Femur (tissue), 1 donor: ENCODE measurements at places on chromosomes 1 and 21.
A peak's percentile ranks its signal among the peaks of the same experiment; 100 is the strongest.

DNA sequence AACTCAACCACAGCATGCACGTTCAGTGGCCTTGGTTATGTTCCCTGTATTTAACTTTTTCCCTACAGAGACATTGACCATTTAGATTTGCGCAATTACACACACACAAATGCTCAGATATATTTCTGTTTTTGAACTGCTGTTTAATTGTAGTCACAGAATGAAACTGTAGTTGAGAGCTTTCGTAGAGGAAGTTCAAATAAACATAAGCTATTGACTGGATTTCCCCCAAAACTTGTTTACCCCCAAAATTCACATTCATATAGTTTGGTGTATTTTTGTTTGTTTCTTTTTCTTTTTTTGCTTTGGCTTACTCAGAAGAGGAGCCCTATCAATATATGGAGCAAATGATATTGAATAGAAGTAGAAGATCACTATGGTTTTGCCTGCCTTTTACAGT, 921.0 kb downstream of the ADGRL2 start:
- DNase-seq, result no peak

DNA sequence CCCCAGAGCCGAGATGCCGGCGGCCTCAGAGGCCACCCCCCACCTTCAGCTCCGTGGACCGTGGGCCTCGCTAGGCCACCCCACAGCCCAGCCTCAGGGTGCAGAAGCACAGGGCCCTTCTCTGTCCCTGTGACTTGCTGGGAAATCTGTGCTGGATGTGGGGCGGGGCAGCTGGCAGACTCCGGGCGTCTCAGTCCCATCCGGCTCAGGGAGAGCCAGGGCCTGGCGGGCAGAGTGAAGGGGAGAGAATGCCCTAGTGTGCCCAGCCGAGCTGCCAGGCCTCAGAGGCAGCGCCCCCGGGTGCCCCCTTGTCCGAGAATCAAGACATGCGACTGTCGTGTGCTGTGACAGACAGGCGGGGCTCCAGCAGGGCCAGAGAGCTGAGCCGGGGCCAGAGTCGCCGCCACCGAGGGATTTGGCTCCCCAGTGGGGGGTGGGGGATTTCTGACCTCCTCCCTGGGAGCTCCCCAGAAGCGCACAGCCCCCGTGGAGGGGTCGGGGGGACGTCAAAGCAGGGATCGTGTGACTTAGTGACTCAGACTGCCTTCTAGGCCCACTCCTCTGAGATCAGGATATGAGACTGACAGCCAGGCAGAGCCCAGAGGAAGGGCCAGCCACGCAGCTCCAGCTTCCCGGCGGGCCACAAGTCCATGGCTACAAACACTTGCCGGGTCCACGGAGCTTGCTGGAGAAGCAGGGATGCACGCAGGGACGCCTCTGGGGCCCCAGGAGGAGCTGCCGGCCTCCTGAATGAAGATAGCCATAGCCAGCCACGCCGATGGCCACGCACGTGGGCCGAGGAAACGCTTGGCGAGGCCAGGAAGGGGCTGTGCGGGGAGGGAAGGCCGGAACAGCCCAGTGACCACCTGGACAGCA, 11.9 kb downstream of the COL6A1 start:
- peak; percentile 21 for DNase-seq

- DNase-seq, result no peak
These were observed 63.4 kb downstream of the NPHP4 start for GRCh38 chr1:5928714-5929400.

DNA sequence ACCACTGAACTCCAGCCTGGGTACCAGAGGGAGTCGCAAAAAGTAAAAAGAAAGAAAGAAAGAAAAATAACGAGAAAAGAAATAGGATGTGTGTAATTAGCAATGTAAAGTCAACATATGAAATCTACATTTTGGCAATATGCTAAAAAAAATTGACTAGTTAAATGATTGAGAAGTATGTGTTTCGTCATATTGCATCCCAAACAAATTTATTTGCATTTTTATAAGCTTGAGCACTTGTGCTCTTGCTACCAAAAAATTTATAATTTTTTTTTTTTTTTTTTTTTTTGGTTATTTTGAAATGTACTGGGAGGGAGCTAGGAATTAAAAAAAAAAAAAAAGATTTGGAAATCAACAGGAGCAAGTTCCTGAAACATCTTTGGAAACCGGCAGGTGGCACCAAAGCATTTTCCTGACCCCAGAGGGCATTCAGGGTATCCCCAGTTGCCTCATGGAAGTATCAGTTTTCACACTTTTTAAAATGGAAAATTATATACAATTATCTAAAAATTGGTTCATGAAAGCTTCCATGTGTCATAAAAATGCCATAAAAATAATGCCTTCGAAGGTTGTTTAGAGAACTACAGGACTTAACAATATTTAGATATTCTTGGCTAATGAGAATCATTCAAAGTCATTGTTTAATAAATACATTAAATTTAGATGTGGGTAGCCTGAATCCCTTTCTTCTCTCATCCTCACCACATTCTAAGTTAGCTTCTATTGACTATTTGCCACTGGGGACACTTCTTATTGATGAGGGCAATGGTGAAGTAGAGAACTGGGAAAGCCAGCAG, 4.8 kb upstream of the HEATR1 start:
- DNase-seq, result peak; percentile 69

GRCh38 chr21:34889320-34889675, 159.8 kb downstream of the RUNX1 start:
- DNase-seq, result peak; percentile 81

- no peak for DNase-seq
These were observed 27.6 kb upstream of the SLC16A1 start for GRCh38 chr1:112983537-112984131.
